ENCODE measurements at places on chromosomes 6 and 20.

GRCh38 chr6:82040405-82041221 lies 206.9 kb downstream of the IBTK start:
- no peak for DNase-seq

DNA sequence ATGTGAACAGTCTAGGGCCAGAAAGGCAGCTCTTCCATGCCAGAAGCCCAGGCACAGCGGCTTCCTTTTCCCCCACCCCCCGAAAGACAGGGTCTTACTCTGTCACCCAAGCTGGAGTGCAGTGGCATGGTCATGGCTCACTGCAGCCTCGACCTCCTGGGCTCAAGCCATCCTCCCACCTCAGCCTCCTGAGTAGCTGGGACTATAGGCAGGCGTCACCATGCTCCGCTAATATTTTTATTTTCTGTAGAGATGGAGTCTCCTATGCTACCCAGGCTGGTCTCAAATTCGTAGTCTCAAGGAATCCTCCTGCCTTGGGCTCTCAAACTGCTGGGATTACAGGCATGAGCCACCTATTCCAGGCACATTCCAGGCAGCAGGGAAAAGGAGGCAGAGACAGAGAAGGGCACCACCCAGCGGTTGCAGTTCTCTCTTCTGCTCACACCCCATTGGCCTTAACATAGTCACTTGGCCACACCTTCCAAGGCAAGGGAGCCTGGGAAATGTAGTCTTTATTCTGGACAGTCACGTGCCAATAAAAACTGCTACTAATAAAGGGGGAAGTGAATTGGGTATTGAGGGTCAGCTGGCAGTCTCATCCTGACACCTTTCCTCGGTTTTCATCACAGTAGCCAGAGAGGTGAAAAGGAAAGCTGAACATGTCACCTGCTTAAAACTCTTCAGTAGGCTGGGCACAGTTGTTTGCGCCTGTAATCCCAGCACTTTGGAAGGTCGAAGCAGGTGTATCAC lies 205.9 kb downstream of the ZMYND8 start:
- DNase-seq = no peak

DNA sequence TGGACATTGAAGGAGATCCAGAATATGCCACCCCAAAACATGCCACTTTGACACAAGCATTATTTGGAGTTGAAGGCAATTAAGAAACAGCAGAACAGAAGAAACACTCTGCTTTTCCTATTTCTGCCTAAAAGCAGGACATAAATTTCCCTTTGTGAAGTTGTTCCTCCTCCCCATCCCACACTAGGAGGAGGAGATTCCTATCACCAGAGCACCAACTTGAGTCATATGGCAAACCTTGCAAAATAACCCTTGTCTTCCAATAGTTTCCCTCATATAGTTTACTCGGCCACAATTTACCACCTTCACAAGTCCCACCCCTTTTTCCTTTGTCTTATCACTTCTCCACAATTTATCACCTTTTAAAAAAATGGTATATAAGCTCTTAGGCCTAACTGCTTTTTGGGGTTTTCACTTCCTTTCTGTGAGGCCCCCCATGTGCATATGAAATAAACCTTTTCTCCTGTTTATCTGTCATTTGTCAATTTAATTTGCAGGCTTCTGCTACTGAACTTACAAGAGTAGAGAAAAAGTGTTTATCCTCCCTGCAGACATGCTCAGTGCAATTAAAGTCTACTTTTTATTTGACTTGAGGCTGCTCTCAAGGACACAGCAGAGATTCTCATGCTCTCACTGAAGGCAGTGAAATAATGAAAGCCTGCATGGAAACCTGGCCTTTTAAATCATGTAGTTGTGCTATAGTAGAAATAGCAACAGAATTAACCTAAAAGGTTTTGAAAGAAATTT lies 2.8 kb upstream of the RAB23 start:
- DNase-seq = no peak

DNA sequence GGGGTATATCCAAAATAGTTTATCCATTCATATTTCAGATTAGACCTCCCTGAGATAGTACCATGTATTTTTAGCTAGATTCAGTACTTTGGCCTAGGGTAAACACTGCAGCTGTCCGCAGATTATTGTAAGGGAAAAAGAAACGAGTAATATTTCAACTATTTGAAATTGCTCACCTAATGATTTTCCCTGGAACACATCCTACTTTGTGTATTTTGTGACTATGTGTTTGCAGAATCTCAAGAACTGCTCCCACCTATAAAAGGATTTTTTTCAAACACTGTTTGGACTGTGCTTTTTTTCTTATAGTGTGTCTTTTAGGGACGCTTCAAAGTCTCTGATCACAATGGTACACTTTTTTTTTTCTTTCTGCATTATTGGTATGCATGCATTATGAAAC lies 42.3 kb downstream of the RGS17 start:
- no peak for DNase-seq

GRCh38 chr6:74588094-74588832 lies 617.6 kb downstream of the COL12A1 start:
- DNase-seq = no peak

DNA sequence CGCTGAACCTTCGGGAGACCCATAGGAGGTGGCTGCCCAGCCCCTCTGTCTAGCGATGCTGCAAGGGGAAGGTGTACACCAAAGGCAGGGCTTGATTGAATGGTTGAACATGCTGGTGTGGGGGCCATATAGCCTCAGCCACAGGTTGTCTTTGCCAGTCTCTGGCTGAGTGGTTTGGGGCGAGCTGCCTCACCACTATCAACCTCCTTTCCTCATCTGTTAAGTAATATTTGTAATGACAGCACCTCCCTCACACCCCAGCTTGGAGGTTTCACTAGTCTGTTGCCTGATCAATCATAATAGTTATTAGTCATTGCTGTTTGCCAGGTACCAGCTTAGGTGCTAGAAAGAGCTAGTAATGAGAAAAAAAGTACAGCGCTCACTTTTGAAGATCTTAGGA lies 11.8 kb upstream of the ZNF831 start:
- no peak for DNase-seq

- no peak for DNase-seq
These were observed 10.7 kb upstream of the TCFL5 start for GRCh38 chr20:62872184-62872847.

- no peak for DNase-seq
These were observed 34.9 kb downstream of the ESF1 start for GRCh38 chr20:13749811-13750210.

- DNase-seq = no peak
These were observed 195.7 kb upstream of the KCNG1 start for GRCh38 chr20:51218603-51219002.

GRCh38 chr20:4989570-4989969 lies 11.7 kb downstream of the SLC23A2 start:
- no peak for DNase-seq

- no peak for DNase-seq
These were observed 574 bp downstream of the ARHGAP40 start for GRCh38 chr20:38602185-38602581.

GRCh38 chr6:7087491-7087979 lies 20.2 kb upstream of the RREB1 start:
- DNase-seq = peak; percentile 46

DNA sequence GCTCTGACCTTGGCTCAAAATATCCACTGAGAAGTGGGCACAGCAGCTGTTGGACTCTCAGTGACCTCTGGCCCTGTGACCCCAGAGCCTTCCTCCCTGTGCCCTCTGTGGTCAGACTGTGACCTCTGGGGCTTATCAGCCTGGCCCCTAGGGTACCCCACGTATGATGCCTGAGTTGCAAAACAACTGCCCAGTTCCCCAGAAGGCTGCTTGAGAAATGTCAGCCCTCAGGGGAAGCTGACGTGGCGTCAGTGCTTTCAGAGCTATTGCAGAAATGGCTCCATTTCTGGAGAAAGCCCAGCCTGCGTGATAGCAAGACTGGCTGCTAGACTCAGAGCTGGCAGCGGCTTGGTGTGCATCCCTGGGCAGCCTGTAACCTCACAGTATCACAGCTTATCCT lies 31.5 kb upstream of the TGM2 start:
- DNase-seq = peak; percentile 10
